Thoracic aorta (tissue), 2 donors: ENCODE measurements at places on chromosomes 3 and 15.

GRCh38 chr15:75814794-75815193, 28.5 kb upstream of the UBE2Q2 start:
- no peak overlapping the region for H3K4me3 ChIP-seq
- H3K27ac ChIP-seq: no peak overlapping the region
- no peaks in the 10 kb centered on the region for H3K4me1 ChIP-seq
- H3K36me3 ChIP-seq: no peaks in the 10 kb centered on the region
- no peak for DNase-seq
- no peaks in the 10 kb centered on the region for H3K27me3 ChIP-seq

DNA sequence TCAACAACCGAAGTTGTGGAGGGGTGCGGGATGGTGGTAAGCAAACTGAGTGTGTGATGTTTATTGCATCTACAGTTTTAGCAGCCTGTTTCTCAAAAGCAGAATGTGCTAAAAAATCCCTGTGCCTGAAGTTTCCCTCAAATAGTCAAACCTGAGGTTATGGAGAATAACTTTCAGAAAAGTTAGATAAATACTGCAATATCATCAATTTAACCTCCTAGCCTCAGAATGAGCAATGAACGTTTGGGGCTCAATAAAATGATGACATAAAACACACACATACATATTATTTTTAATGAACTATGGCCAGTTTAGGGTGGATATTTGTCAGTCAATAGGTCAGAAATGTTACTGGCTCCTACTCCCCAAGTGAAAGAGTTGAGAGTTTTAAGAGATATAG, 201.6 kb downstream of the SEMA6D start:
- H3K27ac ChIP-seq: no peak overlapping the region
- no peaks in the 10 kb centered on the region for H3K27me3 ChIP-seq
- no peak overlapping the region for H3K4me3 ChIP-seq

DNA sequence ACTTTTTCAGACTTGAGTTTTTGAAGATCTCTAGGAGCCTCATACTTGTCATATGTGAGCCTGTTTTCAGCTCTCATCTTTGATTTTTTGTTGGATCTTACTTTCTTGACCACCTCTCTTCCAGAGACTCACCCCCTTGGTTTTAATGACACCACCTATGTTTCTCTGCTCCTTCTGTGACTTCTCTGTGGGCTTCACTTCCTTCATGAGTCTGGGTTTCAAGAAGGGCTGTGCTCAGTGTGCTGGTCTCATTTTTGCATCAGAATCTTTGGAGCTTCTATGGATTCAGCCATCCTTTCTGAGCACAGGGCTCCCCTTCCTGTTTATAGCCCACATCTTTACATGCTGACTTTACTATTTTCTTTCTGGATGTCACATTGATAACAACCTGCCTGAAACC, 17.7 kb downstream of the PPM1L start:
- DNase-seq: no peak
- H3K36me3 ChIP-seq: no peaks in the 10 kb centered on the region
- H3K27ac ChIP-seq: no peak overlapping the region
- H3K4me3 ChIP-seq: no peak overlapping the region
- no peaks in the 10 kb centered on the region for H3K27me3 ChIP-seq

DNA sequence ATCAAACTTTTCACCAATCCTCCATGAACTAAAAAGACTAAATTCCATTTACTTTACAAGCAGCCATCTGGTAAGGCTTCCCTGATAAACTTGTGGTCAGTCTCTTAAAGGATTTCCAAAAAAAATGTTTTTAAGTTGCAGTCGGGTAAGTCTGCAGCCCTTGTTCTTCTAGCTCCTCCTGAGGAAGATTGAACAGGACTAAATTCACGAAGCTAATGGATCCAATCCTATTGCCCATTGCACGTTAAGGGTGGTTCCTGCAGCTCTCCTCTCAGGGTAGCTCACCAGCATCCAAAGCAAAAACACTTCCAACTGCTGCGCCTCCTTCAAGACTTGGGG, 2.8 kb downstream of the HES1 start:
- no peaks in the 10 kb centered on the region for H3K36me3 ChIP-seq
- H3K4me1 ChIP-seq: peaks cover 50% of the 10 kb centered on the region

GRCh38 chr15:65847989-65848388, 21.3 kb upstream of the RAB11A start:
- H3K27me3 ChIP-seq: no peaks in the 10 kb centered on the region
- no peak overlapping the region for H3K27ac ChIP-seq

DNA sequence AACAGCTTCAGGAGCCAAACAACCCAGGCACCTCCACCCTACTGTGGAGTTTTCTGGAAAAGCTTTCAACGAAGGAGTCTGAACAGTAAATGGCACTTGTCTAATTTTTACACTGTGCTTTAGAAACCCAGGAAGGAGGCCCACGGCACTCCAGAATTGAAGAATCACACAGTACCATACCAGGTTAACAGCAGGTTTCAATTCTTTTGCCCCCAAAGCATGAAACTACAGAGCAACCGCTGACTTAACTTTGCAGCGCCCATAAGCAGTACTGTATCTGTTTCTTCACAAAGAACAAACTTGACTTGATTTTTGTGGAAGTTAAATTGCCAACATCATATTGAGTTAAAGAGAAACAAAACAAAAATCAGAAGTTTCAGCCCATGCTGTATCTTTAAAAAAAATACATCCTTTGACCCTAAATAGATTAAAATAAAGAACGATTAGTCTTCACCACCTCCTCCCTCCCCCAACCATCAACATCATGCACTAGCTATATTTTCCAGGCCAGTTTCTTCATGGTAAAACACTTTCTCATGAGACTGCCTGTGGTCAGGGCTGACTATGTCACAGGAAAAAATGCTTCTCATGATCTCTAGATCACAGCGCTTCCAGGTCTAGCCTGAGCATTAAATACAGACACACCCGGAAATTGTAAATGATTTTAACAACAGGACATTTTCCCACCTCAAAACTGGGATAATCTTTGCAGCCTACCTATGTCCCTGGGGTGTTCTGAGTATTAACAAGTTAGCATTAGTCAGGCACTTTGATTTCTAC, 456.3 kb downstream of the FOXP1 start:
- H3K36me3 ChIP-seq: no peaks in the 10 kb centered on the region
- peak overlapping the region; percentile 92 for H3K27ac ChIP-seq
- H3K4me1 ChIP-seq: peaks cover 53% of the 10 kb centered on the region
- DNase-seq: no peak

GRCh38 chr3:128185630-128186447, 32.6 kb downstream of the EEFSEC start:
- H3K4me3 ChIP-seq: no peak overlapping the region
- no peak overlapping the region for H3K27ac ChIP-seq
- no peaks in the 10 kb centered on the region for H3K36me3 ChIP-seq
- DNase-seq: no peak

DNA sequence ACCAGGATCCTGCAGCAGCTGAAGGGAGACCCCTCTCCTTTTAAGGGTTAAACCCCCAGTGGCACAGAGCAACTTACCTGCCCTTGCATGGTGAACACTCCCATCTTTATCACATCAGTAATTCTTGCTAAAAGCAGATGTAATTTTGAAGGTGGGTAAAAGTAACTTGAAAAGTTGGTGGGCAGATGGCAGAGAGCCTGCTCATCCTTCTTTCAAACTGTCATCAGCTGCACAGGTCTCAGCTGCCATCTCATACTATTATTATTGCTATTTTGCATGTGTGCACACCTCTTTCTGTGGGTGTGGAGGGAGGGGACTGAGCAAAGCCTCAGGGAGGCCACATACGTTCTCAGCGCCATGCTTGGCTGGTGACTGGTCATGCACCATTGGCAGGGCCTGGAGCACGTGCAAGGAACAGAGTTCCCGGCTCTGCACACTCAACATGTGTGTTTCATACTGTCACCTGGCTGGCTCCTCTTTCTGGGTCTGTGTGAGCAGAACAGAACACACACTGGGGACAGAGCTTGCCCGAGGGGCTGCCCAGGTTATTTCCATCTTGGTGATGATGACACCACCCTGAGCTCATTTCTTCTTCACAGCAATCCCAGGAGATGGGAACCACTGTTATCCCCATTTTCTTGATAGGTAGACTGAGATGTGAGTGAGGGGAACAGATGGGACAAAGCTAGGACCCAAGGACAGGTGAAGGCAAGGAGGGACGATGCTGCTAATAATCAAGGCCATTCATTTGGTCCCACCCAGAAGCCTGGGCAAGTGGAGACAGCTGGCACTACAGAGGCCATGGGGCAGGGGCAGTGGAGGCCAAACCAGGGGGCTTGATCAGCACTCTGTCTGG, 95.8 kb upstream of the KLF13 start:
- peaks cover 7% of the 10 kb centered on the region for H3K4me1 ChIP-seq
- no peak overlapping the region for H3K27ac ChIP-seq
- H3K36me3 ChIP-seq: no peaks in the 10 kb centered on the region
- H3K4me3 ChIP-seq: no peak overlapping the region
- no peak for DNase-seq

DNA sequence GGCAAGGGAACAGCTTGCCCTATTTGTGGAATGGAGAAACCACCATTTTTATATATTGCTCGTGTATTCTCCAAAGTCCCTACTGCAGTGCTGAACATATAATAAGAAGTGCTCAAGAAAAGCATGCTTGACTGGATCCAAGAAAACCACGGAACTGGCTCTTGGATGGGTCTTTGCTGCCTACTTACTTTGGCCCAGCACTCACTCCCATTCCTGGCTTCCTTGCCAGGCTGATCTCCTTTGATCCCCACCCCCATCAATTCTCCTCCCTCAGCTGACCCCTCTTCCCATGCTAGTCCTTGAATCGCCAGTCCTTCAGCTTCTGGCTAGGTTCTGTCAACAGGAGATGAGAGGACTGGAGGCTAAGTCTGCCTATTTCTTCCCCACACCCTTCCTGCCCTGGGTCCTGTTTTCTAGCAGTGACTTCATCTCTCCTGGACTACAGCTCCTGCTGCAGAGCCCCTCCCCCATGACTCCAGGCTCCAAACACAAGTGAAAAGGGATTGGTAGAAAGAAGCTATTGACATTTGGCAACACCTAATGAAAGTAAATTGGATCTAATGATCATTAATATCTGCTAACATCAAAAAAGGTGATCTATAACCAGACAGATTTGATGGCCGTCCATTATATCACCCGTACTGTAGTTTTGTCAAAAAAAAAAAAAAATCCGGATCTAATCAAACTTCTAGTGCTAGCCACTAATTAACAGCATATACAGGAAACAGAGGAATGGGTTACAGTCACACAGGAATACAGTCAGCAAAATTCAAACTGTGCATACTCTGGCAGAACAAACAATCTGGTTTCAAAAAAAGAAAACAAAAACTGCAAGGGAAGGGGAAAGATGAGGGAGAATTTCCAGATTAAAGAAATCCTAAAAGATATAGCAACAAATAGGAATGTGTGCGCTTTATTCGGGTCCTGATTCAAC, 7.8 kb downstream of the FAM240A start:
- H3K27ac ChIP-seq: no peak overlapping the region
- no peaks in the 10 kb centered on the region for H3K36me3 ChIP-seq
- H3K4me1 ChIP-seq: peaks cover 16% of the 10 kb centered on the region
- H3K27me3 ChIP-seq: no peaks in the 10 kb centered on the region
- no peak overlapping the region for H3K4me3 ChIP-seq

DNA sequence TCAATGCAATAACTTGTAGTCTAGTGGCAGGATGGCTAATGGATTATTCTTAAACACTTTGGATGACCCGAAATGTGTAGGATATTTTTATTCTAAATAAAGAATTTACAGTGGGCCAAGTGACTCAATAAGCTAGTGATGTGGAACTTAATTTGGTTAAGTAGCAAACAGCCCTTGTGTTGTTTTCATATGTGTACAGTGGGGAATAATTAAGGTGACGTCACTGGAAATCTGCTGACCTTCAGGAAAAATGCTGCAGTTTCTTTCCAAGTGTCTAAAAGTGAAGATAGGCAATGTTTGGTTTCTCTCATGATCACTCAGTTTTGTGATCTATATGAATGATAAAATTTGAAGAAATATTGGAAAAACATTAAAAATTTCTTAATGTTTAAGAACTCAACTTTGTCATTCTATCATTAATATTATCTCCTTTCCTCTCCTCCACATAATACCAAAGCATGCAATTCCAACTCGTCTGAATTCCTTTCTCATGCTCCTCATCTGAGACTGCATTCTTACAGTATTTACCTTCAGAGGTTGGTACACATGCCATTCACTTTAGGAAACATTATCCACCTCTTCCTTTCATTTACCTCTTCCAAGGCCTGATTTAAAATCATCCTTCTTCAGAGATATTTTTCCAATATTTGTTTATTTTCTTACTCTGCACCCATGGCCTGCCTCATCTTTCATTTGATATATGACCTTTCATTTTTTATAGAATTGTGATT, 414.6 kb upstream of the ARPP21 start:
- H3K4me1 ChIP-seq: no peaks in the 10 kb centered on the region
- DNase-seq: no peak
- no peak overlapping the region for H3K27ac ChIP-seq
- no peak overlapping the region for H3K4me3 ChIP-seq
- H3K36me3 ChIP-seq: no peaks in the 10 kb centered on the region

DNA sequence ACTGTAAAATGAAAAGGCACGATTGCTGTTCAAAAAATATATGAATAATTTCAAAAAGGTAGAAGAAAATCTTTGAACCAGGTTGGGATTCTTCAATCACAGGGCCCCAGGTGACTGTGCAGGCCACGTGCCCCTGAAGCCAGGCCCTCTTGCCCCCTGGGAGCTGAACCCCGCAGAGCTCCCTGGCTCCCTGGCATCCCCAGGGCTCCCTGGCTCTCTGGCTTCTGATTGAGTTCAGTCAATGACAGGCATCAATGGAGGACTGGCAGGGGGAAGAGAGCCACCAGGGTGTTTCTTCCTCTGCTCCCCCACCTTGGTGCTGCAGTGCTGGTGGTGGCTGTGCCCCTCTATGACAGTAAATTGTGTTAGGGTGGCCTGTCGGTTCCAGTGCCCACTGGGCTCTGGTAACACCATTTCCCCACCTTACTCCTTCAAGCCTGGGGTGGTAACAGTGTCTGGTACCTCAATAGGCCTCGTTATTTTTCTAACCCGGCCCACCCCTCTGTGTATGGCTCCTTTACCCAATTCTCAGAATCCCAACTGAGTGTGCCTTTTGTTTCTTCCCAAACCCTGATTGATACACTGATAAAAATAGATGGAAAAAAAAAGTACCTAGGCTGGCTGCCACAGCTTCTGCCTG, 62.6 kb downstream of the STARD5 start:
- no peak overlapping the region for H3K27ac ChIP-seq
- no peaks in the 10 kb centered on the region for H3K36me3 ChIP-seq
- no peak for DNase-seq
- peaks cover 4% of the 10 kb centered on the region for H3K4me1 ChIP-seq
- H3K27me3 ChIP-seq: no peaks in the 10 kb centered on the region

GRCh38 chr3:54424292-54424691, 301.9 kb downstream of the CACNA2D3 start:
- H3K27me3 ChIP-seq: no peaks in the 10 kb centered on the region
- no peak for DNase-seq
- H3K4me3 ChIP-seq: no peak overlapping the region

DNA sequence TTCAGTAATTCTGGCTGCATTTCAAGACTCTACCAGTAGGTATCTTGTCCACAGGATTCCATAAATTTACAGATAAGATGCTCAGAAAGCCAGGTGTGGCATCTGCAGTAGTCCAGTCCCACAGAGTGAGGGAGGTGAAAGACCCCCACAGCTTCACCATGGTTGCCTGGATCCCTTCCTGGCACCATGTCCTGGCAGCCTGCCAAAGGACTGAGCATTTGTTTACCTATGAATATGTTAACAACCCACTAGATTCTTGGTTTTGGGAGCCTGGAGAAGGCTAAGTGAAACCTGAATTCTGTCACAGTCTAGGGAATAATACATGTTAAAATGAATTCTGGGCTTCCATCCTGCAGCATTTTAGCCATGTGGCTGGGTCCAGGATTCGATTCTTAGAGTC, 14.9 kb downstream of the CHST2 start:
- no peak overlapping the region for H3K4me3 ChIP-seq
- H3K27ac ChIP-seq: no peak overlapping the region
- no peaks in the 10 kb centered on the region for H3K4me1 ChIP-seq
- H3K27me3 ChIP-seq: no peaks in the 10 kb centered on the region
